ENCODE measurements at places on chromosomes 11 and 22.

DNA sequence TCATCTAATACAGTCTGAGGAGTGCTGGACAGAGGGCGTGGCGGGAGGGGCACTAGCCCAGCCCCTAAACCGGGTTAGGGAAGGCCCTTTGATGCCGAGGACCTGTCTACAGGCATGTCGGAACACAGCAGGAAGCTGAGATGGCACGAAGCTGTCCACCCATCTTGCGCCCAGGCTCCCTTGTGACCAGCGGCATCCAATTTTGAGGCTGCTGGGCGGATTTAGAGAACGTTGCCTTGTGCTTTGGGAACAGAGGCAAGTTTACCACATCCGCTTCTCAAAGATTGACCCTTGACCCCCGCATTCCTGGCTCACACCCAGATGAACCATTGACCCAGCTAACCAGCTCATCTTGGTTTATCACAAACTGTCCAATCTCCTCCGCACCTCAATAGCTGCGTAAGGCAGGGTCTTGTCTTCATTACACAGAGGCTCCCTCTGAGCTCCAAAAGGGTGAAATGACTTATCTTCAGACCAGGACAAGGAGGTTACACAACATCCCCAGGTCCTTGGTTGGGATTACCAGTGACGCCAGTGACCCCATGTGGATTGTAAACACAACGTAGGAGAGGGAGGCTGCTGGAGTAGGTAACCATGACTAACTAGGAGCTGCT is 4.5 kb downstream of the FAM83F start:
- DNase-seq: no peak

- DNase-seq: no peak
Observed at GRCh38 chr22:28464127-28464526, 215.5 kb downstream of the TTC28 start.

DNA sequence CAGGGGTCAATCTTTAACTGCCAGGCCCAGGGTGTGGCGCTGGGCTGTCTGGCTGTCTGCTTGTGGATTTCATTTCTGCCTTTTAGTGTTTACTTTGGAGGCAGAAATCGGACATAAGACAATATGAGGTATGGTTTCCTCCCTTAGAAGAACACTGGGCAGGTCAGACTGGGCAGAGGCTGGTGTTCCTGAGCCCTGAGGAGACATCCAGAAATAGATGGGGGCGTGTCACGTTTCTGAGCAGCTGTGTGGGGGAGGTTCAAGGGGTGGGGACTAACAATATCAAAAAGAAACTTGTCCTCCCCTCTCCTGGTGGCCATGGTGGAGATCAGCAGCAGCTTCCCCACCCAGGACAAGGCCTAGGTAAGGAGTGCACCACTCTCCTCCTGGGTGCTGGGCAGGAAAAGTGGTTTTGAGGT is at the start of gene ART1:
TSS of gene ART1 (plus strand) at position 312 of the 419 bp plus-strand sequence. CDS start 14,086 bp downstream, outside the sequence.
- no peak for DNase-seq

DNA sequence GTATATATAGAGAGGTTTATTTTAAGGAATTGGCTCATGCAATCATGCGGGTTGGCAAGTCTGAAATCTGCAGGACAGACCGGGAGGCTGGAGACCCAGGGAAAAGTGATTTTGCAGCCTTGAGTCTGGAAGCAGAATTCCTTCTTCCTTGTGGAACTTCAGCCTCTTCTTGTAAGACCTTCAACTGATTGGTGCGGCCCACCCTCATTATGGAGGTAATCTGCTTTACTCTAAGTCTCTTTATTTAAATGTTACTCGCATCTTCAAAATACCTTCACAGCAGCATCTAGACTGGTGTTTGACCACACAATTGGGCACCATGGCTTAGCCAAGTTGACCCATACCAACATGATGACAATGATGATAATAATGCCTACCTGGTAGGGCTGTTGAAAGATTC is 17.8 kb downstream of the MB start:
- DNase-seq: no peak

DNA sequence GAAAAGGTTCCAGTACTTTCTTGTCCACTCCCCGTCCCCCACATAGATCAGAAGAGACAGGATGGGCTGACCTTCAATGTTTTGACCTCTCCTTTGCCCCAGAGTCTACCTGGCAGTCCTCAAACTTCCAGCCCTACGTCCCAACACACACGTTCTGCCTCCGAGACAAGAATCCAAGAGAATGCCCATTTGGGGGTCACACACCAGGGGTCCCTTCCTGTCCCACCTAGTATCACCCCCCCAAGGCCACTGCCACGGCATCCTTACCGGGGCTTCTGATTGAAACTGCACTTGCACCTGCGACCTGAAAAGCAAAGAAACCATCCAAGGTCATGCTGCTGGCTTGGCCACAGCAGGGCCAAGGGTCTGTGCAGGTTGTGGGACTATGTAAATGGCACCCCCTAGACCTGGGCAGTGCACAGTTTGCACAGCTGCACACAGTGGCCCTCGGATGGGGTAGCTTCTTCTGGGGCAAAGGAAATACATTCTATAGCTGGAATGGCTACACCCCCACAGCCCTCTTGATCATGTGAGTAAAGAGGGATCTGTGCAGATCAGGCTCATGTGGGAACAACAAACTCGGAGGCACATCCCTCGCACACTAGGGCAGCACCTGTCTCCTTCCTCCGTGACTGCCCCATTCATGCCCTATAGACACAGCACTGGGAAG is 16.5 kb upstream of the FXYD2 start:
- DNase-seq: no peak

DNA sequence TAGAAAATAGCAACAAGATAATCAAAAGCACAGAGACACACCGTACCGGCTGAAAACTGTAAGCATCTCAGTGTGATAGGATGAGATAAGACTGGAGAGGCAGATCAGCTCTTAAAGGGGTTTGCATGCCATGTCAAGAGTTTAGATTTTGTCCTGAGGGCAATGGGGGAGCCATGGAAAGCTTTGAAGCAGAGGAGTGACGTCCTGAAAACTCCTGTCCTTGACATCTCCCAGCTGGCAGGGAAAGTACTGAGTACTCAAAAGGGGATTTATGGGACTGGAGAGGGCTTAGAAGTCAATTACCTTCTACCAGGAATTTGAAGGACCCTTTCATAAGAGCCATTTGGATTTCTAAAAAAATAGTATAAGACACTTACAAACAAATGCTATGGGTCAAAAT is 420.5 kb upstream of the NARS2 start:
- no peak for DNase-seq

DNA sequence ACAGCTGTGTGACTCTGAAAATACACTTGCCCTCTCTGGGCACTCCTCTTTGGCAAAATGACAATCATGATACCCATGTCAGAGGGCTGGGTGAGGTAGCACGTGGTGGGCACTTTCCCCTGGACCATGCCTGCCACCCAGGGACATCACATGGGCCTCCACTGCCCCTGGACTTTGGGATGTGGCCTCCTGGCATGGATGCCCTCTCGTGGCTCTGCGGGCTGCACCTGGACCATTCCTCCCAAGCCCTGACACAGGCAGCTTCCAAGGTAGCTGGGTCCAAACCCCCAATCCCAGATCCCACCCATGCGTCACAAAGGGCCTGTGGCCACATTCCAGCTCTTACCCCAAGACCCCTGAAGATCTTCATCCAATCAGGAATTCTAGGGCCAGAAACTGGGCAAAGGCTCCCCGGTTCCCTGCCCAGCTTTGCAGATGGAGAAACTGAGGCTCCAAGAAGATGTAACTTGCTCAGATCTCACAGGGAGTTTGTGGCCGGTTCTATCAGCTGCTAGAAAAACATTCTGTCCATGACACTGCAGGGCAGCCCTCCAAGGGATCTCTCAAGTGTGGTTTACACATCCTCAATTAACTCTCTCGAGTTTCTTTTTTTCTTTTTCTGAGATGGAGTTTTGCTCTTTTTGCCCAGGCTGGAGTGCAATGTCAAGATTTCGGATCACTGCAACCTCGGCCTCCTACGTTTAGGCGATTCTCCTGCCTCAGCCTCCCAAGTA is 35.4 kb upstream of the CYB5R3 start:
- DNase-seq: no peak

GRCh38 chr11:60988658-60989057 is 17.2 kb downstream of the CD6 start:
- DNase-seq: no peak
